Fibroblast of skin of left biceps (primary cell): ENCODE measurements at places on chromosomes 3 and 15.

GRCh38 chr3:64129581-64129980 is 95.7 kb downstream of the PRICKLE2 start:
- DNase-seq: no peak

GRCh38 chr3:134600685-134601463 is 49.9 kb downstream of the KY start:
- DNase-seq: no peak

DNA sequence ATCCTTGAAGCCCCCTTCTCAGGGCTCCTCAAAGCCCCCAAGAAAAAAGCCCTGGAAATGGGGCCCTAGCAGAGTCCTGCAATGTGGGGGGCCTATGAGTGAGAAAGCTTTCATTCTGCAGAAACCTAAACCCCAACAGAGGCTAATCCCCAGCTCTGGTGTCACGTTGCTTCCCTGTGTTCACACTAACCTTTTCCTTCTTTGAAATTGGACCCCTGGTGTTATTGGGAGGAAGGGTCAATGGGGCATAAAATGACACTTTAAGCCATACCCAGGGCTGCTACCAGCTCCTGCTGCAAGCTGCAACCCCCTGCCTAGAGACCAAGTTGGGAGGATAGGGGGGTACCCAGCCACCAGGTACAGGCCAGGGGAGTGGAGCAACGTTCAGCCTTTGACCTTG is 2.1 kb downstream of the CYP1A2 start:
- DNase-seq: no peak

DNA sequence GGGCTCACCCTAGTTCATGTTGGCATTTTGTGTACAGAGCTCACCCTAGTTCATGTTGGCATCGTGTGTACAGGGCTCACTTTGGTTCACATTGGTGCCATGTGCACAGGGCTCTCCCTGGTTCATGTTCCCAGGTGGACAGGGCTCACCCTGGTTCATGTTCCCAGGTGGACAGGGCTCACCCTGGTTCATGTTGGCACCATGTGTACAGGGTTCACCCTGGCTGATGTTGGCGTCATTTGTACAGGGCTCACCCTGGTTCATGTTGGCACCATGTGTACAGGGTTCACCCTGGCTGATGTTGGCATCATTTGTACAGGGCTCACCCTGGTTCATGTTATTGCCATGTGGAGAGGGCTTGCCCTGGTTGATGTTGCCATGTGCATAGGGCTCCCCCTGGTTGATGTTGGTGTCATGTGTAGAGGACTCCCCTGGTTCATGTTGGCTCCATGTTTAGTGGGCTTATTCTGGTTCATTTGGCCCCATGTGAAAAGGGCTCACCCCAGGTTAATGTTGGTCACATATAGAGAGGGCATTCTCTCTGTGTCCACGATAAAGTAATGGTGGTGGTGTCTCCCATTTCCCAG is 31.7 kb upstream of the NR2C2 start:
- DNase-seq: no peak

- DNase-seq: no peak
These were observed 15.3 kb upstream of the EPHB3 start for GRCh38 chr3:184546252-184546651.

DNA sequence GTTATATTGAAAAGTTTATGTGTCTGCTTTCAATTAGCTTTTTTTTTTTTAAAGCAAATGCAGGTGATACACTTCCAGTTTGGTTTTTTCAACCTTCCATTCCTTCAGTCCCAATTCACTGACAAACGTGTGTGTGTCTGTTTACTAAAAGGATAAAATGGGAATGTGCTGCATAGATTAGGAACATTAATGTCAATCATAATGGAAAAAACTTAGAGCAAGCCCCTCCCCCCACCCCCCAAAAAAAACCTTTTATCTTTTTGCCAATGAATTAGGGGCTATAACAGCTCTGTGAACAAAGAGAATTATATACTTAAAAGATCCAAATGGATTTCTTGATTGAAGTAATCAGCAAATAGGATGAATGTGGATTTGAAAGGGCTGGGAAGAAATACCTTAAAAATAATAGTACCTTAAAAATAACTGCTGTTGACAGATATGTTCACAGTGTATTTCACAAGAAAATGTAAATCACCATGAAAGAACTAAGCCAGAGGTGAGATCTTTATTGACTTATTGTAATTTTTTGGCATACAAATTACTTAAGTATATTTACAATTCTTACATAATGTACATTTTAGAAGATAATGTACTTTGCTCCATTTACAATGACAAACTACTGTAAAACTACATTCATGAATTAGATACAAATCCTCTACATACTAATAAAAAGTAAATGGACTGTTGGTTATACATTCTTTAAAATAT is 3.5 kb upstream of the XXYLT1 start:
- no peak for DNase-seq

GRCh38 chr3:106797461-106797860 is 579.8 kb upstream of the CCDC54 start:
- DNase-seq: no peak

DNA sequence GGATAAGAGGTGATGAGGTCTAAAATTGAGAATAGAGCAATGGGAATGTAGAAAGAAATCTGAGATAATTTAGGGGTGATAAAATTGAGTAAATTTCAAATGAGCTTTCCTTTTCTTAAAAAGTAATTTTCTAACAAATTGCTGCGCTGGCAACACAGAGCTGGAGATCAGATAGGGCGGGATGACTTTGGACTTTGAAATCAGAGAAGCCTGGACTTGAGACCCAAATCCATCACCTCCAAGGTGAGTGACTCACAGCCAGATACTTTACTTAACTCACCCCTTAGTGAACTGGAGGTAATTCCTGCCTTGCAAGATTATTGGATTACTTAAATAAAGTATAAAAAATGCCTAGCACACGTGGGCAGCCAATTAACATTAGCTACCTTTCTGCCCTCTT is 80.8 kb downstream of the P2RY1 start:
- DNase-seq: no peak

- DNase-seq: no peak
These were observed 2.0 kb upstream of the SEMA3G start for GRCh38 chr3:52446631-52447511.
